NCI-H2081 (cell line): ENCODE measurements at places on chromosomes 4 and X.

DNA sequence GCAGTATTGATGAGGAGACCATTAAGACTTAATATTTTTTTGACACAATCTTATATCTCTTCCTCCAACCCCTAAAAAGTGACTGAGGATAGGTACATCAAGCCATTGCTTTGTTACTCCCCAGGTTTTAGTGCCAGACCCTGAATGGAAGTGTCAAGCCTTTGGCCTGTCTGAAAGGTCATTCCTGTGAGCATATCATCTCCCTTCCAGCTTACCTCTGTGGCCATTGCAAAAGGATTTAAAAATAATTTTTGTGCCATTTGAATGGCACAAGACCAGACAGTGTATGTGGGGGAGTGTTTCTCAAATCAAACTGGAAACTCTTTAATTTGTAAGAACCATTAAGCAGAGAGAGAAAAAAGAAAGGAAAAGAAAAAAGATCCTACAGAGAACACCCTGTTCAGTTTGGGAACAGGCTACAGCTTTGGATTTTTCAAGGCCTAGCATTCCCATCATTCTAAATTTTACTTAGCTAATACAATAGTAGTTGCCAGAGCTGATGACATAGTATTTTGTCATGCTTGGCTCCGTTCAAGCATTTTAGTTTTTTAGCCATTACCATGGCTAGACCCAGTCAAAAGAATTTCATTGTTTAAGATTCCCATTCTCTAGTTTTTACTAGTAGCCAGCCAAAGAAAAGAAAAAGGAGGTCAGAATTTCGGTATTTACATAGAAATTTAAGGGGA is 49.6 kb downstream of the HPF1 start:
- DNase-seq: no peak

GRCh38 chr4:2762048-2762447 is 5.9 kb upstream of the TNIP2 start:
- no peak for DNase-seq

DNA sequence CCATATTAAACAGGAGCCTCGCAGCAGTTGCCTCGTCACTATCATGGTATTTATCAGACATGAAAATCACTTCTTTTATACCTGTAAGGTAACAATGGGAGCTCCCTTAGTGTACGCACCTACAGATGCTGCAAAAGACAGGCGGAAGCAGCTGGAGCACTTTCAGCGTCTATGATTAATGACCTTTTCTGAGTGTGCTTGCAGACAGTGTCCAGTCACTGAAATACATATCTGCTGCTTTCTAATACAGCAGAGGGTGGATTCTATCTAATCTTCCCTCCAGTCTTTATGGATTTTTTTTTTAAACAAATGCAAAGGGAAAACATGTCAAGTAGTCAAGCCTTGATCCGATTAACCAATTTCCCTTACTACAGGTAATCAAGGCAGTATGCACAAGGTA is 24.1 kb downstream of the DCTD start:
- DNase-seq: no peak

DNA sequence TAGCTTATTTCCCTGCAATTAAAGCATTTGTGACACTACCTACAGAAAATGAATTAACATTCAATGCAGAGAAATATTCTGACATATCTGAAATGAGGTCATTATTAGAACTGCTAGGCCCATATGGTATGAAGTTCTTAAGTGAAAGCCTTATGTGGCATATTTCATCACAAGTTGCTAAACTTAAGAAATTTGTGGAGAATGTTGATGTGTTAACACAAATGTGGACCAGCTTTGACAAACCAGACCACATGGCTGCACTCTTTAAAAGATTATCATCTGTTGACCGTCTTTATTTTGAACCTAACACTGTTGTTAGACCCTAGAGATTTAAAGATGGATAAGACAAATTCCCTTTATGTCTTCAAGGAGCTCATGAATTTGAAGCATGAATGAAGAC is 1024.1 kb downstream of the RPA4 start:
- DNase-seq: no peak

DNA sequence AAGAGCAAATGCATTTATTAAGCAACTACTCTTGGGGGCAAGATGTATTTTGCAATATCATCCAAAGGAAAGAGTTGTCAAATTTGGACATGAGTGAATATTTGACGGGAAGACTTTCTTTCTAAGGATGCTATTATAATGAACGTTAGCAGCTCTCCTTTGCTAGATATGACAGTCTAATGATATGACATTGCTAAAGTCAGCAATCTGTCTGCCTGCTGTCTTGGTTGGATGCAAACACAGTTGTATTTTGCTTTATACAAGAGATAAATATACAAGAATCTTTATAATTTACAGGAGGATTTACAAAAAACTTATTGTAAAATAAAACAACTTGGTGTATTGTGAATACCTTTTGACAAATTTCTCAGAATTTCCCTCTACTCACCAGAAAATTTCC is 37.5 kb downstream of the MAGEC1 start:
- no peak for DNase-seq

DNA sequence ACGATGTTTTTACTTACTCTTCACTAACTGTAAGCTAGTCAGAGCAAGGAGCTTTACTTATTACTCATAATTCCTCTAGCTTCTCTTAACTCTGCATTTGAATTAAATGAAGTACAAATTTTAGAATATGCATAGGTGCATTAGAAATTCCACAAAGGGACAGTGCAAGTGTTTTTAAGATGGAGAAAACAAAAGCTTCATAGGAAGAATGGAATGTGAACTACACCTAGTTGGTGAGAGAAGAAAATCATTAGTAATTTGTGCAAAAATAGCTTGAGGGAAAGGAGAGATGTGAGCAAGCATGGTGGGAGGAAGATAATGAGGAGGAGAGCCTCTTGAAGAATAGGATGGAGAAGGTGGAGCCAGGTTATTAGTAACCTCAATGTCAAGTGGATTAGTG is 77.5 kb upstream of the SMARCA5 start:
- DNase-seq: no peak

DNA sequence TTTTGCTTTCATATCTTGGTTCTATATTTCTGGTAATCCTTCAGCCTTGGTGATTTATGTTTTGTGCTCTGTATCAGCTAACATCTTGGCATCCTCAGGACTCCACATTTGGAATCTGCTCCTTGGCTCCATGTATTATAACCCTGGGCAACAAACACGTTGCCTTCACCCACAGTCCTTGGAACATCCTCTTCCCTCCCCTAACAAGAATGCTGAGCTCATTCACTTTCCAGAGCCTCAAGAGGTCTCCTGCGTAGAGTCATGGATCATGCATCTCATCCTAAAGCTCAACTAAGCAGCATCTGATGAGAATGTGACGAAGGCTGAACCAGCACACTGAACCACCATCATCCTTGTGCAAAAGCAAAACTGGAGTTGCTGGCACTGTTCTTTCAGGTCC is 60.5 kb upstream of the C1GALT1C1 start:
- no peak for DNase-seq

- no peak for DNase-seq
Observed at GRCh38 chrX:49230500-49231232, 2.5 kb downstream of the CACNA1F start.

DNA sequence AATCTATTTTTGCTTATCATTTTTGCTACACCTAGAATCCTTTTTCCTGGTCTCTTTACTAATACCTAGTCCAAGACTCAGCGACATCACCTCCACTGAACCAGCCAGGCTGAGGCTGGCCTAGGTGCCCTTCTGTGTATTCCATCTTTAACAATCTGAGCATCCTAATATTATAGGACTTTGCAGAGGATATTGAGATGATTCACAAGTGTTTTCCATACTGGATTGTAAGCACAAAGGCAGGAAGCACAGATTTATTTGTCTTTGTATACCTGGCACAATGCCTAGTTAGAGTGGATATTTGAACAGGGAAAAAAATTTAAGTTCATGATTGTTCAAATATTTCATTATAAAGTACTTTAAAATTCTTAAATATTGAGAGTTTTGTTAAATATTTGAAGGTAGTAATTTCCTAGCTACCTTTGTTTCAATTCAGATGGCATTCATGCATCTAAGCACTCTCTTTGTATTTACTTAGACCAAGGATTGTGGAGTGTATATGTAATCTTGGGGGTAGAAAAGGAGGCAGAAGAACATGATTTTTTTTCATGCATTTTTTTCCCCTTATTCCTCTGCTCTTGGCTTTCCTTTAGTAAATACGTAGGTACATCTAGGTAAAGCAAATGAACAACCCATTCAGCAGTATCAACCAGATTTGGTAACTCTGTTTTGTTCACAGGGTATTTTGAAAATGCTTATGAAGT is 18.4 kb downstream of the SMARCA5 start:
- peak; percentile 2 for DNase-seq

- DNase-seq: peak; percentile 26
Observed at GRCh38 chr4:174423257-174423944, 98.9 kb downstream of the HPGD start.

DNA sequence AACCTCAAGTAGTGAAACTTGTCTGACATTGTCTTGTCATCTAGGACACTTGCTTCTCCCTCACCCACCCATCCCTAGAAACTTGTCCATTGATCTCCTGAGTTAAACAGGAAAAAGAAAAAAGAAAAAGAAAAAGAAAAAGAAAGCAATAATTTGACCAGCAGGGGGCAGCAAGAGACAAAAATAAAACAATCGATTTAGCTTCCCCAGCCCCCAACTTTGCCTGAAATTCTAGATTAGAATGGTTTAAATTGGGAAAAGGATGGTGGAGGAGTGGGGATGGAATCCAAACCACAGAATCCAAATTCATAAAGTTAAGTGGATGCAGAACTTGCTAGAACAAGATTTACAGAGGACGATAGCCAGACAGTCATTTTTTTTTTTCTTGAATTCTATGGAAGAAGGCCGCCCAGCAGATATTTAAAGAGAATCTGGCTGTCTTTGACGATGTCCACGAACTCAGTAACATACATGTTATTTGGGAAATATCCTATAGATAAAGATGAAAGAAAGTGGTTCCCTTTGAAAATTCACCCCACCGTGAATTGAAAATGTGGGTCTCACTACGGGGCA is 282.9 kb downstream of the USP46 start:
- peak; percentile 30 for DNase-seq
